ENCODE measurements at places on chromosomes 4 and X.

GRCh38 chrX:41407816-41408215 is 39.3 kb upstream of the NYX start:
- DNase-seq, result no peak

DNA sequence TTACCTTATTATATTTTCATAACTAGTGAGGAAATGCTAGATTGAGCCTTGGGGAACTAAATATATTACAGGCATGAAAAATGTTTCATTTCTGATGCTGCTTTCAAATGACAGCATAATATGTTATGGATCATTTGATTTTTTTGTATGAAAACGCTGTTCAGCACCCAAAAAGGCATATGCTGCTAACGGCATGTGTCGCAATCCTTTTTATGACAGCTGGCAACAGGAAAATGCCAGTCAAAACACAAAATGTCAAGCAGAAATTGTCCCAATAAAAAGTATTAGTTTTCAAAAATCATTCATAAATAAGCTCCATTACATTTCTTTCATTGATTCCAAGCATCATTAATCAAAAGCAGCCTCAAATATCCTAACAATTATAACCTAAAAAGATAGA is 1244.5 kb downstream of the PCDH7 start:
- DNase-seq, result no peak

- no peak for DNase-seq
These were observed 1950.9 kb downstream of the C4orf33 start for GRCh38 chr4:131046821-131047220.

- DNase-seq, result no peak
These were observed 2.2 kb downstream of the SLITRK4 start for GRCh38 chrX:143633461-143634308.
